ENCODE measurements at places on chromosomes 13 and 19.

DNA sequence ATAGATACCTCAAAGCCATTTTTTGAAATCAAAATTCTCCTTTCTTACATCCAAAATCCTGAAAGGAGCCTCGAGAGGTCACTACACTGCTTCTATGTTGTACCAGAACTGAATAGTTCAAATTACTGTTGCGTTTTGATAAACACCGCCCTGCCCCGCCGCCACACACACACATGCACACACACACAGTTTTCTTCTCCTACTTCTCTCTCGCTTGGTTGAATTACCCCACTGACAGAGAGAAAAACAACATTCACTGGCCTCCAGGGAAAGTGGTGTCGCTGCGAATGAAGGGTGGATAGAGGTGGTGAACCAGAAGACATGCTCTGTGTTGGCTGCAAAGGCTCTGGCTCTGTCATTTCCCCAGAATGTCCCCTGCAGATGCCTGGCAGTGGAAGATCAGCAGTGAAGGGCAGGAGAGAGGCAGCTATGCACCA is 183.4 kb upstream of the RFC3 start:
- no peak for DNase-seq

- DNase-seq = no peak
Observed at GRCh38 chr13:28055357-28055756, 45.0 kb downstream of the FLT3 start.

GRCh38 chr13:93230261-93230855 is 3.8 kb downstream of the GPC6 start:
- DNase-seq = no peak

DNA sequence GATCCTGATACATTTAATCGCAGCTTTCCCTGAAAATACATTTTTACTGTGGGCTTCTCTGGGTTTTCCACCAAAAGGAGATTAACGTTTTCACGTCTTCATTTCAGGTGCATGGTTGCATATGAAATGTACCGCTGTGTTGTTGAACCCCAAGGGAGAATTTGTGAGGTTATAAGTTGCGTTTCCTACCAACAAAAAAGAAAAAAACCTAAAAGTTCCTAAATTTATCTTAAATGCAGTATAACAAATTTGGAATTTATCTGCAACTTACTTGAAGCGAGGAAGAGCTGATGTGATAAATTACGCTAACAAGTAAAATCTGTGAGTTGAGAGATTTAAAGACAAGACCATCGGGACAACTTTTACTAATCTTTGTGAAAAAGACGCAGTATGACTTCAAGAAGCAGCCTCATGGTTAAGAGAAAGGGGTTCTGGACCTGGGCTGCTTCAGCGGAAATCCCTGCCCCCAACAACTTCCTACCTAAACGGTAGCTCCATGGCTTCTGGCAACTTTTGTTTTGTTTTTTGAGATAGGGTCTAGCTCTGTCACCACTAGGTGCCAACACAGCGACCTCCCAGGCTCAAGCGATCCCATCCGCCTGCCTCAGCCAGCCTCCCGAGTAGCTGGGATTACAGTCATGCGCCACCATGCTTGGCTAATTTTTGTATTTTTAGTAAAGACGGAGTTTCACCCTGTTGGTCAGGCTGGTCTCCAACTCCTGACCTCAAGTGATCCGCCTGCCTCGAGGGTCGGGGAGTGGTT is 958 bp upstream of the OBI1 start:
- no peak for DNase-seq

GRCh38 chr19:8702350-8702749 is 3.8 kb upstream of the ACTL9 start:
- DNase-seq = no peak

- no peak for DNase-seq
Observed at GRCh38 chr13:60370343-60370742, 26.7 kb upstream of the TDRD3 start.

DNA sequence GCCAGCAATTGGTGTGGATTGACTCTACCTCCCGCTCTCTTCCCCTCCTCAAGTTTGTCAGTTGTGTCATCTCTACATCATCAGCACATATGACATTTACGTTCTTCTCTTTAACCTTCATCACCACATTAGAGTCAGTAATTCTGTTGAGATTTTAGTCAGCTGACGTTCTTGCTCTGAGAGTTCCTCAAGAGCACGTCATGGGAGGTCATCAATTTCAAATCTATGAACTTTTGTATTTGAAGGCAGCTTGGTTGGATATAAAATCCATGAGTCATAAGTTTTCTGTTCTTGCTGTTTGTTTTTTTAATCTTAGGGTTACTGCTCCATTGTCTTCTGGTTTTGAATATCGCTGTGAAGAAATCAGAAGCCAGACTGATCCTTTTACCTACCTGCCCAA is 21.8 kb upstream of the ARGLU1 start:
- DNase-seq = no peak

GRCh38 chr19:56750658-56751057 is 79.1 kb upstream of the ZNF835 start:
- DNase-seq = no peak

Data from stimulated activated CD8-positive, alpha-beta memory T cell treated with anti-CD3 and anti-CD28 coated beads, Interleukin-7, amount 100 ng/mL, for 24 hours (primary cell).